HepG2 (cell line): ENCODE measurements at places on chromosomes 7 and 10. TPM values are rescaled to one million over a fixed set of nuclear protein-coding genes. Genes with fewer than 3 reads are reported as not detected.
A peak's percentile ranks its signal among the peaks of the same experiment; 100 is the strongest.

GRCh38 chr7:80346704-80347103, 165.2 kb downstream of the GNAT3 start:
- no peak for DNase-seq

- DNase-seq, result no peak
Observed at GRCh38 chr10:35937546-35937945, 295.4 kb upstream of the FZD8 start.

GRCh38 chr10:101228153-101228965, 904 bp downstream of the LBX1 start:
- DNase-seq, result no peak

DNA sequence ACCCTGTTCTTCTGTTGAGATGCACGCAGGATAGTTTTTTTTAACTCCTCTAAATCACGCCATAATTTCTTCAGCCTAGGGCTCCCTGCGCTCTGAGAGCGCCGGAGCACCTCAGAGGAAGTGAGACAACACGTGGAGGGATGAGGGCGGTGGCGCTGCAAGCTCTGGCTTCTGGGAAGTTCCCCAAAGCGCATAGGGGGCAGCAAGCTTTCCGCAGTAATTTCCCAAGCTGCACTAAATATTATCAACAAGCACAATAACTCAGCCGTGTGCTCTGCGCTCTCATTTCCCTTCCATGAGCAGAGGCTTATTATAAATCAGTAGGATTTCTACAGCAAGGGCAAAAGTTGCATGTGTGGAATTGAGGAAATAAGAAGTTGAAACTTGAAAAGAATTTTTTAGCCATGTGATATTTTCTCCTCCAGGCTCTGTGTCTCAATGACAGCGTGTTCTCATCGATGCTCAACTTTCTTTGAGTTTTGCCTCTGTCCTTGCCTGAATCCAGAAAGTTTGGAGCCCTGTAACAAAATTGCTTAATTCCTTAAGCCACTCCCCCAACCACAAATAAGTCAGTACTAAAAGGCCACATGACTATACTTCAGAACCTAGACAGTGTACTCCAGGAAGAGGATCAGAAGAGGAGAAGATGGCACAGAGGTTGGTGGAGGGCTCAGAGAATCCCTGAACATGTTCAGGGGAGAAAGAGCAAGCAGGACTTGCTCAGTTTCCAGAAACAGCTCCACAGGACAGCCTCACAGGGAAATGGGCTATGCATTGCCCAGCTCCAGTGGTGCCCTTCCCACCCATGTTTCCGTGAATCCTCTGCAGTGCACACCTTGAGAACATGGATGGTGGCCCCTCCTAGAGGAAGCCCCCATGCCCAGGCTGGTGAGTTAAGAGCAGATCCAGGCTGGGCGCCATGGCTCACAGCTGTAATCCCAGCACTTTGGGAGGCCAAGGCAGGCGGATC, 221.5 kb upstream of the GHITM start:
- DNase-seq, result peak; percentile 12

- no peak for DNase-seq
Observed at GRCh38 chr7:135938563-135938962, 38.6 kb downstream of the MTPN start.

DNA sequence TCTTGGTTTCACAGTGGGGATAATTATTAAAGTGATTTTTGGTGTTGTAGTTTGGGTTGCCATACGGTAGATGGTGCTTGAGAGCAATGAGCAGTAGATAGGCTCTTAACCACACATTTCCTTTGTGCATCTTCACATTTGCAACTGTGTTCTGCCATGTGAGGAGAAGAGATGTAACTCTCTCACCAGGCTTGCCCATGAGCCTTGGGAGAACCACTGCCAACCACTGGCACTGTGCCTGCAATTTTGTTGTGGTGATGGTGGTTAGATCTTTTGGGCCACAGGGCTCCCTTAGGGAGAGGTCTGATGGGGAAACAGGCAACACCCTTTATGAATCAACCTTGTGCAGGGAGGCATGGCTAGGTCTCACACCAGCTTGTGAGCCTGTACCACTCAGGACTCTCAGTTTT, 204.3 kb downstream of the CCDC7 start:
- DNase-seq, result no peak

DNA sequence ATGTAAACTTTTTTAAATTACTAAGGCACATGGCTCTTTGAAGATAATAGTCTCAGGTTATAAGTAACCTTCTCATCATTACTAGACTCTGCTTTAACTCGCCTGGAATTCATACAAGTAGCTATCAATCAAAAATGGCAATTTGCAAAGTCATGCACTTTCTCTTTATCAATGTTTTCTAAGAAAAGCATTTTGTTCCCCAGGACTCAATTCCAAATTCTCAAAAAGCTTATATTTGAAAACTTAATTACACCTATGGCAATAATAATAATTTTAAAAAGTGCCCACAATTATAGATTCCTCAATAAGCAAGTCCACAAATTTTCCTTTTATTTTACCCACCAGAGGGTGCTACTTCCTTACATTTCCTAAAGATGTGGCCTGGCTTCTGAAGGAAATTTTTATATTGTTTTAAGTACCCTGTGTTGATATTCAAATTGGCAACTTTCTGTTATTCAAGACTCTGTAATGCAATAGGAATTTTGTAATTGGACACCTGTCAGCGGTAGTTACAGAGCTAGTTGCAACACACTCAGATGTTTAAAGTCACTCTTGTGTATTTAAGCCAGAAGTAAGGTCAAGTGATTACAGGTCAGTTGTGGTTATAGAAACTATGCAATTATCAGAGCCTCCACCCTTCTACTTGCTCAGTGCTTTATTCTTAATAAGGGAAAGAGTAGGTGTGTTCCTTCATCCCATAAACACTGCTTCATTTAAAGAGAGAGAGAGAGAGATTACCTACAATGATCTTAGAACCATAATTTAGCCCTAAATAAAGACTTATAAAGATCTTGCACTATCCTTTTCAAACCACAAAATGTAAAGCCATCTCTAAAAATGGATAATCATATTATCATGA, 47.1 kb upstream of the HYAL4 start:
- DNase-seq, result peak; percentile 86

DNA sequence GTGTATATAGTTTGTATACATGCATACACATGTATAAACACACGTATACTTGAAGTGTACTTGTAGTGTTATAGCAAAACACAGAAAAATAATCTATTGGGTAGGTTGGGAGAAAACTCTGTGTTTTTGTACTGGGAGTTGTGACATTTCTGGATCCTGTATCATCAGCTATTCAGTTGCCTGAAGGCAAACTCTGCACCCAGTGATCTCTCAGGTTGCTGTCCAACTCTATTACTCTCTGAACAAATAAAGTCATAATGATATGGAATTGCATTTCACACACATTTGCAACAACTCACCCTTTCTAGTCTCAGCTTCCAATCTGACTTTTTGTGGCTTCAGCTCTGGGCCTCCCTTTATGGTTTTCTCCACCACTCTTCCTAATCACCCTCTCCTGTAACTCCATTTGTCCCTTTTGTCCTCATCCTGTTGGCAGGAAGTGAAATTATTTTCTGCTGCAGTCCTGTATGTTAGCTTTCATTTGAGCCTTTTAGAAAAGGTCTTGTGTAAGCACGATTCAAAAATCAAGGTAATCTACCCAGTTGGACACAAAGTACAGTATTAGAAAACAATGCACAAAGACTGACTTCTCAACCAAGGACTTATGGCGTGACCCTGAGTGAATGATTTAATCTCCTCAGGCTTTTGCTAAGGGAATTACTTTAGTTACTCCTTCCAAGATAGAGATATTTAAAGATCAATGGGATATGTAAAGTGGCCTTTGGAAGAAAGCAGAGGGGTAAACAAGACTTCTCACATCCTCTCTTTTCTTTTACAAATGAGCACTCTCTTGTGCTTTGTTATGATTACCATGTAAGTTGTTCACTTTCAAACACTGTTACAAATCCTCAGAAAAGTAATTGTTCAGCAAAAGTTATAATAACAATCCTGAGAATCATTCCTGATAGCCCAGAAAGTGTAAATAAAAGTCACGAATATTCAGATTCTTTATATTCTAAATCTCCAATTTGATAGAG, 249.1 kb downstream of the KCND2 start:
- DNase-seq, result no peak

DNA sequence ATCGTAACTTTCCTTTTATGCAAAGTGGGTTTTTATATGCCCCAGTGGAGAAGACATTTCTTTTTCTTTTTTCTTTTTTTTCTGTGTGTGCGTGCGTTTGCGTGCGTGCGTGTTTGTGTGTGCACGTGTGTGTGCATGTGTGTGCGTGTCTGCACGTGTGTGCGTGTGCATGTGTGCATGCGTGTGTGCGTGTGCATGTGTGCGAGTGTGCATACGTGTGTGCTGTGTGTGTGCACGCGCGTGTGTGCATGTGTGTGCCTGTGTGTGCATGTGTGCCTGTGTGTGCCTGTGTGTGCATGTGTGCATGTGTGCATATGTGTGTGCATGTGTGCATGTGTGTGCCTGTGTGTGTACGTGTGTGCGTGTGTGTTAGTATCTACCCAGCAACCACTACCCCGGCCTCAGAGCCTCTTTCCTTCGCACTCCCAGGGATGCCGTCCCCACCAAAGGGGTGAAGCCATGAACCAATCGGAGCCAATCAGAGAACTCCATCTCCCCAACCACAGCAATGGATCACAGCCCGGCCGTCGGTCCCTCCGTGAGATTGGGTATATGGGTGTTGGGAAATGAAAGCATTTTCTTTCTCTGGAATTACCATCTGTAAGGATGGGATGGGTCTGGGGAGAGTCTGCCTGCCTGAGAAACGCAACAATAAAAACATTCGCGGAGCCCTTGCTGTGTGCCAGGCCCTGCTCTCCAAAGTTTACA, 92.3 kb downstream of the ELFN1 start:
- DNase-seq, result no peak

- DNase-seq, result no peak
Observed at GRCh38 chr7:30702200-30702599, 19.9 kb upstream of the CRHR2 start.

DNA sequence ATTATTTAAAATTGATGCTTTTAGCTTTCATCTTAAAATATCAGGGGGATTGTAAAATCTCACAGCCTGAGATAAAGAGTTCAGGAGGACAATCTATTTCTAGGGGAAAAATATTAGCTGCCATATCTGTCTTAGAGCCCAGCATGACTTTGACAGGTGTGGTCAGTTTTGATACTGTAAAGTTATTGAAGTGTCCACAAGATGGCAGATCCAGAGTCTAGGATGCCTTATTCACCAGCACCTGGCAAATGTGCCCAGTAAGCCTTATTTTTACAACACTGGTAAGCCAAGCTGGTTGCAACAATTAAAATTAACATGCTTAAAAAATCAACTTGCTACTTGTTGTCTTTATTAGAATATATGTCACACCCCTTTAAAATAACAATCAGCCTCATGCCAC, 579.3 kb downstream of the SH2D4B start:
- DNase-seq, result no peak

DNA sequence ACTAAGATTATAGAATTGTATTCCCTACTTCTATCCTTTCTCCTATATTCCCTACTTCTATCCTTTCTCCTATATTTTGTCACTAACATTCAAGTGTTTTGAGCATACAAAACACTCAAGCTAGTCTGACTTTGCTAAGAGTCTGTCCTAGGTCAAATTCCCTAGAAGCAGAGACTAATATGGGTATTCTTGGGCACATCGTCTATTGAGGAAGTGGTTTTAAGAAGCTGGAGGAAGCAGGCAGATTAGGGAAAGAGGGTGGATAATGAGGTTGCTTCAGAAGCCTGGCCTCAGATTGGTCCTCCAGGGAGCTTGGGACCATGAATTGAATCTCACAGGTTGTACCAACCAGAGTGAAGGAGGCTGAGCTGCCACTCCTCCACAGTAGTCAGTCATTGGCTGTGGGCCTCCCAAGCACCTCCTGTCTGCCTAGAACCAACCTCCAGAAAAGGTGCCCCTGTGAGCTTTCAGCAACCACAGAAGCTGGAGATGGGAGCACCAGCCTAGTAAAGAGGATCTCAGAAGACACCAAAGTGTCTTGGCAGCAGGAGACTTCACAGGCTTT, 295.9 kb upstream of the PHF14 start:
- no peak for DNase-seq

DNA sequence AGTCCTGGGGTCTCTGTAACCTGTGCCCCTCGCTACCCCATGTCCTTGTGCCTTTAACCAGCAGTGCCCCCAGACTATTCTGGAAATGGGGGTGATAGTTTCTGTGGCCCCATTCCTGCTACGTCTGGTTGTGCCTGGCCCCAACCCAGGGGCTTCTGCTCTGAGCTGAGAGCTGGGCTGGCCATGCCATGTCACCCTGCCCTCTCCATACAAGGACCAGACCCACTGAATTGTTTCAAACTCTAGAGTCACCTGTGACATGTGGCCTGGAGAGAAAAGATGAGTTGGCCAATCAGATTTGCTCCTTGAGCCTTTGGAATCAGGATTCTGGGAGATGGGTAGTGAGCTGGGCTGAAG, 108.6 kb downstream of the GRK5 start:
- no peak for DNase-seq

DNA sequence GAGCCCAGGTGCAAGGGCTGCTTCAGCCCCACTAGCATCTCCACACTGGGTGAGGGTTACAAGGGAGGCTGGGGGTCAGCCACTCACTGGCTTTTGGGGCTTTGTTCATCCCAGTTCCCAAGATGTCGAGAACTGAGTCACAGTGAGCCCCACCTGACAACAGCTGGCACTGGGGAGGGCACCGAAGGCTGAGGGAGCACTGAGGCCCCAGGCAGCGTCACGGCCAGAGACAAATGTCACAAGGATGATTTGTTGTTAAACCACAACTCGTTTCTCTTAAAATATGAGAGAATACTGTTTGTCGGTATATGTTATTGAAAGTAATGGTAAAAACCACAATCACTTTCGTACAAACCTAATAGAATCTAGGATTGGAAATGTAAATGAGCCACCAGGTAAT, 219.9 kb downstream of the CELF2 start:
- no peak for DNase-seq

DNA sequence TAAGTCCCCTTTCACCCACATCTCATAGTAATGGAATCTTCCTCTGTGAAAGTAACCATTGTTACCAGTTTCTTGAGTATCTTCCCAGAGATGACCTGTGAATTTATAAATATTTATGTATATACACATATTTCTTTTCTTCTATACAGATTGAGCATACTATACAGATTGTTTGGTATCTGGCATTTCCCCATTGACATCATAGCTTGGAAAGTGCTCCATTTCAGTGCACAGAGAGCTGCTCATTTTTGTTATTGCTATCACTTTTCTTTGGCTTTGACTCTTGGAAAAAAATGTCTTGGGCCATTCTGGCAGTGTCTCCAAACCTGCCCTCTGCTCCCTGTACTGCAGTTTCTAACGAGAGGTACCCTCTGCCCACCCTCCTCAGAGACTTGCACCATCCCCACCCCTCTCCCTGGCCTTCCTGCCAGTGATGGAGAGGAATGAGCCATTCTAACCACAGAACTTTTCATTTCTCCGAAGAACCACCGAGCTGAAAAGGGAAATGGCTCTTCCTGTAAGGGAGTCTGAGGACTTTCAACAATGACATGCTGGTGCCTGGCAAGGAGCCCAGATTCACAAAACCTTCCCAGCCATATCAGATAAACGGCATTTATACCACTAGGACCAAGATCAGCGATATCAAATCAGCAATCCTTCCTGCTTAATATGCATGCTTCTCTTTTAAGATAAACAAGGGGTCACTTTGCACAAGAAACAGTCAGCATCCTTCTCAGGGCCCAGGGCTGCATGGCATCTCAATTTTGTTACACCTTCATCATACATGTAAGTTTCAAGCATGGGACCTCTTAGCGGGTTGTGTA, 19.7 kb upstream of the CCSER2 start:
- no peak for DNase-seq

- DNase-seq, result peak; percentile 35
Observed at GRCh38 chr7:27689591-27690164, 27.0 kb upstream of the HIBADH start.

PGAM2 gene
- 0.18 TPM in 1 of 2 replicates, not detected in the other for polyA plus RNA-seq

MACROH2A2 gene
- polyA plus RNA-seq, result 9.8 and 14.2 TPM in 2 replicates

GNAT3 gene
- polyA plus RNA-seq, result not detected in 2 replicates

TMEM236 gene
- polyA plus RNA-seq, result 0.08 and 0.09 TPM in 2 replicates

SPDYE6 gene
- polyA plus RNA-seq, result not detected in 2 replicates

HHEX gene
- 41.6 and 44.5 TPM in 2 replicates for polyA plus RNA-seq
